Activated T-cell treated with anti-CD3 and anti-CD28 coated beads, Interleukin-2, amount 50 U/mL, for 72 hours (primary cell): ENCODE measurements at places on chromosomes 7 and 10. TPM values are rescaled to one million over a fixed set of nuclear protein-coding genes. Genes with fewer than 3 reads are reported as not detected.
A peak's percentile ranks its signal among the peaks of the same experiment; 100 is the strongest.

The TMEM243 gene
- total RNA-seq: 58.6 TPM

The ATG9B gene
- 9.0 TPM for total RNA-seq

The STAG3 gene
- 103 TPM for total RNA-seq

The RHOBTB1 gene
- not detected for total RNA-seq

The PRR15 gene
- not detected for total RNA-seq

The MEOX2 gene
- total RNA-seq: not detected

The AQP1 gene
- total RNA-seq: 0.60 TPM

The LRRC4 gene
- total RNA-seq: 0.53 TPM

The SEMA3E gene
- not detected for total RNA-seq

The FGFR2 gene
- total RNA-seq: not detected

- no peak for DNase-seq
Measured at GRCh38 chr7:136074843-136075242, 97.7 kb upstream of the MTPN start.

- no peak for DNase-seq
Measured at GRCh38 chr7:152913492-152913891, 153.9 kb downstream of the ACTR3B start.

GRCh38 chr7:39042670-39043069 lies 65.0 kb downstream of the POU6F2 start:
- DNase-seq: no peak

GRCh38 chr7:33495207-33495606 lies 365.8 kb downstream of the BBS9 start:
- no peak for DNase-seq

GRCh38 chr10:94223702-94224370 lies 138.9 kb downstream of the NOC3L start:
- DNase-seq: no peak

- no peak for DNase-seq
Measured at GRCh38 chr7:17152721-17153120, 145.7 kb upstream of the AHR start.

DNA sequence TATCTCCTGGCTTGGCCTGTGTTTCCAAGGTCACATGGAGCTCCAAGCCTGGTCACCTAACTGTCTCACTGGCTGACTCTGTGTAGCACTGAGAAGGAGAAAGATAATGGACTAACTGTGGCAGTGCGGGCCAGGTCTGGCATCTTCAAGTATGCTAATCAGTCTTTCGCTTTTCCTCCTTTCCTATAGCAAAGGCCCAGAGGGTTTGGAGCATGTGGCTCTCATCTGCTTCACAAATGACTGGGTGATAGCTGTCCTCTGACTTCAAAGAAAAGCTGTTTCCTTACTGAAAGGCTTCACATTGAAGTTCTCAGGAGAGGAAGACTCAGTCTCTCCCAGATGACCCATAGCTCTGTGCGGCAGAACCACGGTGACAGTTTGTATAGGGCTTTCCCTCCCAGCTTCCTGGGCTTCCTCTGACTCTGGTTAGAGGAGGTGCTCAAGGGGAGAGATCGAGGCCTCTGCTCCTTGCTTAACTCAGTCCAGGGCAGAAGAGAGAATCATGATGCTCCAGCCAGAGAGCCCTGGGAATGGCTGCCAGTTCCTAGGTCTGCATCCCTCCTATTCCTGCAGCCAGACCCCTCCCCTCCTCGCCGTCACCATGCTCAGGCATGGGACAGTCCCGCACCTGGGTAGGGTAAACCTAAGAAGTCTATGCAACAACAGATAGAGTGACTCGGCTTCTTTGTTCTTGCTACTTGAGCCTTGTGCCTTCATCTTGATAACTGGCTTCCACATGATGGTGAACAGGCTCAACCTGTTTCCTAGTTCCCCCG lies 72.3 kb downstream of the CCDC71L start:
- DNase-seq: no peak

GRCh38 chr7:156419782-156420181 lies 220.8 kb upstream of the RNF32 start:
- DNase-seq: no peak

DNA sequence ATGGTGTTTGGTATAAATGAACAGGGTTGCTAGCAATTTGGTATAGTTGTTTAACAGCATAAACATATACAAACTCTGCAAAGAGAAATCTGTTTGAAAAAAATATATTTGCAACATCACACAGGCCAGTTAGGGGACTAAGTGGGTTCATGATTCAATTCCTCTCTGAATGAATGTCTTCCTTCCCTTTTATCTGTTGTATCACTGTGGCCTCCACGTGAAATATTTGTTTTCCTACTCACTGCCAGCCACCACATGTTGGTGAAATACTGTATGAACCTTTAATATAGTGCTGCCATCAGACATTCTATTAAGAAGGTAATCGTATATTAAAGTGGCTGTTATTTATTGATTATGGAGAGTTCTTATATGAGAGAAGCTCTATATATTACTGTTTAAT lies 157.0 kb downstream of the ARID5B start:
- no peak for DNase-seq

DNA sequence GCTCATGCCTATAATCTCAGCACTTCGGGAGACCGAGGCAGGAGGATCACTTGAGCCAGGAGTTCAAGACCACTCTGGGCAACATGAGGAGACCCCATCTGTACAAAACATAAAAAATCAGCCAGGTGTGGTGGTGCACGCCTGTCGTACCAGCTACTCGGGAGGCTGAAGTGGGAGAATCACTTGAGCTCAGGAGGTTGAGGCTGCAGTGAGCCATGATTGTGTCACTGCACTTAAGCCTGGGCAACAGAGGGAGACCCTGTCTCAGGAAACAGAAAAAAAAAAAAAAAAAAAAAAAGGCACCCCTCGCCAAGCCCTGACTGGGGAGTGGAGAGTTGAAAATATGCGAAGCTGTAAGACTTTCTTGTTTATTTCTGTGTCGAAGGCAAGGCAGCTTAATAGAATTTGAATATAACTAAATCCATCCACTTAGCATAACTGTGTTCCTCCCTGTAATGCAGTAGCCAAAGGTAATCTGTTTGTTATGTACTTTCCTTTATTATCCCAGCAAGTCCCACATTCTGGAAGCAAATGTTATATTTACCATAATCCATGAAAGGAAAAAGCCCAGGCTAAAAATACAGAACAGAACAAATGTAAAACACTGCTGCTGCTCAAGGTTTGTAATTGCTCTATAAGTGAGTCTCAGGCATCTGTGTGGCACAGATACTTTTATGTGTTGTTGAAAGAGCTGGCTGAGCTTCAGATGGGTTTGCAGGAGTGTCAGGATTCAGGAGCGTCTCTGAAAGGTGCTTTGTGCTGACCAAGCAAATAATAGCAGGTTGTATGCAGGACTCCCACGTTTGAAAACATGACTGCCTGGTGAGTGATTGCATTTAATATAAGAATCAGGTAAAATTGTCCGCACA lies 127.2 kb downstream of the CELF2 start:
- no peak for DNase-seq

GRCh38 chr10:73485320-73485719 lies 10.5 kb downstream of the PPP3CB start:
- DNase-seq: no peak

GRCh38 chr10:4373612-4374011 lies 452.4 kb upstream of the AKR1E2 start:
- DNase-seq: no peak

DNA sequence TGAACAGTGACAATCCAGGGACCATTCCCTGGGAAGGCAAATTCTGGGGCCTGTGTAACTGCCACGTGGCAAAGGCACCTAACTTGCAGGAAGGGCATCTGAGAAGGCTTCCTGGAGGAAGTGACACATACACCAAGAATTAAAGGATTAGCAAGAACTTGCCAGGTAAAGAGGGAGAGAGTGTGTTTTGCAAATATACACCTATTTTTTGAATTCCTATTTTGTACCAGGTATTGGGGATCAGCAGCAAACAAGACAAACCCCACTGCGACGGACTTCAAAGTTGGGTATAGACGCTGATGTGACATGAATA lies 206.5 kb upstream of the ZMIZ1 start:
- no peak for DNase-seq

DNA sequence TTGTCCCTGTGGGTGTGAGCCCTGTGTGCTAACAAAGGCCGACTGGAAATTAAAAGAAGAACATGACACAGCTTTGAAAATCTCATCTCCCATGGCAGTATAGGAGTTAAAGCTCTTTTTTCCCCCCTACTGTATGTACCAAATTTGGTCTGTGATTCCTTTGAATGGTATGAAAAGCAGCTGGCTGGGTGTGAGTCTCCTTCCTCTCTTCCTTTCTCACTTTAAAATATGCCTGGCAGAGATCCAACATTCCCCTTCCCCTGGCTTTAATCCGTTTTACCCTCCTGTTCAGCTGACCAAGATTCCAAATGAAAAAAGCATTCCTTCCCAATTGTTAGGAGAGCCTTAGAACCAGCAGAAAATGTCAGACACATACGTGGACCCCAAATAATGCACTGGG lies 225.0 kb upstream of the CELF2 start:
- DNase-seq: no peak

DNA sequence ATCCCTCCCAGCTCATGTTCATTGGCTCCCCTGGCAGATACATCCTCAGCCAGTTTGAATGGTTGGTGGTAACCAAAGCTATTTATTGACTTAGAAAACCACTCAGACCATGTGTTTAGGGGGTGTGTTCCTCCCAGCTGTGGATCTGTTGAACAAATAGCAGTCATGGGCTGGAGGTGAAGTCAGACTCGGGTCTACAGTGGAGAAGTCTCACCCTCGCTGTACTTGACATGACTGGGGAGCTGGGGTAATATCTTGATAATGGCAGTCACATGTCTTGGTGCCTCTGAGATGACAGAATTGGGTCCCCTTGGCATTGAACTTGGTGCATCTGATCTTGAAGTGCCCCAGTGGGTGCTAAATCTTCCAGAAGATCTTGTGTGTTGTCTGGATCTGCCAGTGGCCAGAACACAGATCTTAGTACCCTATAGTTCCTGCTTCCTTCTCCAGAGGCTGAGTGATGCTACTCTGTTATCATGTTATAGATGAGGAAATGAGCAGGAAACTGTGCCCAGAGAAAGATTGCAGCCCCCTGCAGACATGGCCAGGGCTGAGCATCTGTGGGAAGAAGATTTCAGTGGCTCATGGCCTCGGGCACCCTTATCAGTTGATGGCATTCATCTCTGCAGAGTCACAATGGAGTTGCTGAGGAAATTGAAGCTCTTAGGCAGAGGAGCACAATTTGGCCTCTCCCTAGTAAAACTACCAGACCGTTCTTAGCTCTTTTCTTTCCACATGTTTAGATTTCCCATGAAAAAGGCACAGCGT lies 50.4 kb downstream of the ADRA2A start:
- no peak for DNase-seq

DNA sequence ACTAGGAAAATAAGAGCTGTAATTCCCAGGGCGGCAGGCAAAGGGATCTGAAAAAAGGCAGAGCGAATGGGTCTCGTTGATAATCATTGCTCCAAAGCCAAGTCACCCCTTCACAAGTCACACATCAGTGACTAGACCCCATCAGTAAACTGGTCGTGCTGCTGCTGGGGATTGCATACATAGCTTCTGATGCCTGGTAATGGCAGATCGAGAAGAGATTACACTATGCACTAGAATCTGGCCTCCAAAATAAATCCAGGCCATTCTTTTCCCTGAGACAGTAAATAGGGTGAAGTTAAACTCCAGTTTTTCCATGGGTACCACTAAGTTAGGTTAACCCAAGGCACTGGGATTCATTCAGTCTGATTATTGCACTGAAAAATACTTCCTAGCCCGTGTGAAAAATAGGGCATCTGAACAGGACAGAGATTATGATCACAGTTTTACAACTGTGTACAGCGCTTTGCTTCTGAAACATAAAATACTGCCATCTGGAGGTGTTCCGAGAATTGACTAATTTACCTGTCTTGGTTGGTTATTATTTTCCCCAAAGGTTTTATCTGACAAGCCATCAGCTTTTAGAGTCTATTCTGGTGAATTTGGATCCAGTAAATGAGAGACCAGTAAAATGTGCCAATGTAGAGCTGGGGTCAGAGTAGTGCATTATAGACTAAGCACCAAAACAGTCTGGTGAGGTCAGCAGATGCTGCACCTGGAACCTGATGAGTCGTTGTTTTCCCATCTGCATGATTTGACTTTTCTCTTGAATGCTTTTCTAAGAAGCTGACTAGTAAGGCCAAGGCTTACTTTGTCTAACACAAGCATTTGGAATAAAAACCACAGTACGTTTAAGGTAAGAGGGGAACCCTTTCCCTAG lies 82.9 kb upstream of the AFAP1L2 start:
- DNase-seq: no peak

- no peak for DNase-seq
Measured at GRCh38 chr10:70272925-70273316, 10.9 kb downstream of the NPFFR1 start.

DNA sequence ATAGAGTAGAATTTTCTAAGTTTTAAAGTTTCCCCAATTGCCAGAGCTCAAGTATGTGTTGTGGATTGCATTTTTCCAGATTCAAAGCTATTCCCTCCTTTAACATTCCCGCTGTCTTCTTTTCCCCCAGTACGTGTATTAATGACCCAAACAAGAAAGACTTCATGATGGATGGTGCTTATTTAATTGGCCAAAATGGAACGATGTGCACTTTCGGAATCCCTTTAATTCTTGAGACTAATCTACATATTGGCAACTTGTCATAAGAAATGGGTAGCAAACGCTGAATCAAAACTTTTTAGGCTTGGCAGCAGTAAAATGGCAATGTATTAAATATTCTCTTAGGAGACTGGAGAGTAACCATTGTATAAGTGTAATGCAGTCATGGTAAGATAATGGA lies 753.2 kb downstream of the LRMDA start:
- no peak for DNase-seq

GRCh38 chr7:98500764-98501163 lies 99.9 kb upstream of the BAIAP2L1 start:
- no peak for DNase-seq

DNA sequence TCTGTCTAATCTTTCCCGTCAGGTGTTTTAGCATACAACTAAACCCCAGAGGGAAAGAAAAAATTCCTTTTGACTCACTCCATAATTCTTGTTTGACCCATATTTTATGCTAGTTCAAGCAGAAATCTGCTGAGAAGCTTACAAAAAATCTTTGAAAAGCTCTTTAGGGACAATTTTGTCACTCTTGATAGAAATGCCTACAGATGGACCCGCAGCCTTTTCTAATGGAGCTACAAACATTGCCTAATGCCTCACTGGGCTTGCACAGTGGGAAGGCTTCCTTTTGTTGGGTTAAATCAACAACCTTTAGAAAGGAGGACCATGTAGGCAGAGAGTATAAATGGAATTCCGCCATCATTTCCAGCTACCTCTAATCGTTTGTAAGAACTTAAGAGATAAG lies 344.5 kb downstream of the PCLO start:
- DNase-seq: no peak

- DNase-seq: no peak
Measured at GRCh38 chr7:34487391-34488115, 170.5 kb upstream of the NPSR1 start.

GRCh38 chr10:7186387-7187018 lies 224.3 kb downstream of the SFMBT2 start:
- DNase-seq: peak; percentile 21

DNA sequence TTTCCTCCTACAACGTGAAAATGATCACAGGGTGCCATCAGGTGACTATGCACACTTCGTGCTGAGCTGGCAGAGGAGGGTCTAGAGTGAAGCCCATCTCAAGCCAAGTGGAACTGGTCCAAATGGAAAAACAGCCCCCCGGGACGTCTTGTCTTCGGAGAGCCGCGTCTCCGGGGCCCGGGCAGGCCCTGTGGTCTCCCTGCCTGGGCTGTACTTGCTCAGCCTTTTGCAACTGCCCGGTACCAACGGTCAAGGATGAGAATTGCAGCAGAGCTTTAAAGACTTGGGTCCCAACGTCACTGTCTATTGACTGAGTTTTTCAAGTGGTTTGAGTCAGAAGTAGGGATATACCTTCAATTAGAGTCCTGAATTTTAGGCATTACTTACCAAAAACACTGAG lies 315.5 kb downstream of the PTPRN2 start:
- no peak for DNase-seq

GRCh38 chr10:44647877-44648542 lies 263.1 kb upstream of the CXCL12 start:
- DNase-seq: no peak
